ENCODE measurements at places on chromosomes 3 and 15.

GRCh38 chr3:24155276-24155675, 210.2 kb downstream of the NR1D2 start:
- no peak for DNase-seq

GRCh38 chr3:5572168-5572567, 384.7 kb downstream of the EDEM1 start:
- no peak for DNase-seq

GRCh38 chr3:128549283-128550112, 56.5 kb upstream of the GATA2 start:
- no peak for DNase-seq

DNA sequence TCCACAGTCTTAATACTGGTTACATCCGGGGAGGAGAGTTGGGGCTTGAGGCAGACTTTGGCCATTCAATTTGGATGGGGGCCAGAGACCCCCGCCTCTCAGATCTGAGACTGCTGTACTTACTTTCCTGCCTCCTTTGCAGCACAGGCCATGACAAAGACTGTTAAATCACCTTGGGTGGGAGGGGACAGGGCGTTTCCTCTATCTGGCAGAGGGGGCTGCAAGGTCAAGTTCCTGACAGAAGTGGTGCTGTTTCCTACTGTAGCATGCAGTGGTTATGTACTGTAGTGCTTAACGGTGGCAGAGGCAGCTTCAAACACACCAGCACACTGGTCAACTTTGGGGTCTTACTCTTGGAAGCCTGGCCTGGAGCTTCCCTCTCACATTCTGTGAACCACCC, 261.2 kb upstream of the LRRFIP2 start:
- no peak for DNase-seq

DNA sequence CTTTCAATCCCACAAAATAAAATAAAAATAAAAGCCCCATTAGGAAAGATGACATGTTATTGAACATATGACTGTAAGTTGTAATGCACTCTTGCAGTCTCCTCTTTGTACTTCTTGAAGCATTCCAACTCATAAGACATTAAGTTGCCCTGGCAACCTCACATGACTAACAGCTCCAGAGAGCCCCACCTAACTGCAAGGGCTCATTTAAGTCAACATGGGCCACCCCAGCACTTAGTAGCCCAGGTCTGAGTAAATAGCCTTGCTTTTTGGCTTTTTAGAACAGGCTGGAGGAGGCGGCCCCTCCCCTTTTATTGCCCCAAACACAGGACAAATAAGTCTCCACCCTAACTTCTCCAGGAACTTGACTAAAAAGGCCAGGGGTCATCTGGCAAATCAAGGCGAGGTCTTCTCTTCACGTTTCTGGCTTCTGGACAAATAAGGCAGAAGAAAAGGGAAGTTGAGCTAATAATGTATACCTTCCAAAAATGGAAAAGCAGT, 135.1 kb downstream of the TMCO5A start:
- no peak for DNase-seq

GRCh38 chr3:143182866-143183664, 63.5 kb downstream of the CHST2 start:
- DNase-seq: no peak
